ENCODE measurements at places on chromosomes 5 and 9. TPM values are rescaled to one million over a fixed set of nuclear protein-coding genes. Genes with fewer than 3 reads are reported as not detected.

Gene PALM2AKAP2
- 5.1 TPM for total RNA-seq

Gene ZNF879
- total RNA-seq = 4.9 TPM

Gene TNFSF15
- total RNA-seq = 0.44 TPM

Gene HTR4
- not detected for total RNA-seq

Gene PCDHB8
- total RNA-seq = not detected
